ENCODE measurements at places on chromosomes 6 and 20. TPM values are rescaled to one million over a fixed set of nuclear protein-coding genes. Genes with fewer than 3 reads are reported as not detected.

DNA sequence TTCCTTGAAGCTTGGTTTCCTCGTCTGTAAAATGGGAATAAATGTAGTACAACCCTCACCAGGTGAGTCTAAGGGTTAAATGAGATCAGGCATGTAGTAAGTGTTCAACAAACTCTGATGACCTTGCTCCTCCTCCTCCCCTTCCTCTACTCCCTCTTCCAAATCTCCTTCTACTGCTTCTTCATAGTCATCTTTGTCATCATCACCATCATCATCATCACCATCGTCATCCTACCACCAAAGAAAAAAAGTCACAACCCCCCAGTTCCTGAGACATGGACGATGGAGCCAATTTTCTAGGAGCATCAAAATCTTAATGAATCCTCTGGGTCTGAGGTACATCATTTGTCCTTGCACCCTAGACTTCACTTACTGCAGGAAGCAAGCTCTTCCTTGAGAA is 240.0 kb downstream of the ANKRD60 start:
- H3K4me1 ChIP-seq = no peaks in the 10 kb centered on the region
- no peak overlapping the region for H3K27ac ChIP-seq
- no peaks in the 10 kb centered on the region for H3K27me3 ChIP-seq
- H3K36me3 ChIP-seq = no peaks in the 10 kb centered on the region

- no peaks in the 10 kb centered on the region for H3K4me1 ChIP-seq
- H3K4me3 ChIP-seq = no peak overlapping the region
- no peak for DNase-seq
- no peak overlapping the region for H3K27ac ChIP-seq
Observed at GRCh38 chr20:62441987-62442539, 14.7 kb upstream of the RBBP8NL start.

DNA sequence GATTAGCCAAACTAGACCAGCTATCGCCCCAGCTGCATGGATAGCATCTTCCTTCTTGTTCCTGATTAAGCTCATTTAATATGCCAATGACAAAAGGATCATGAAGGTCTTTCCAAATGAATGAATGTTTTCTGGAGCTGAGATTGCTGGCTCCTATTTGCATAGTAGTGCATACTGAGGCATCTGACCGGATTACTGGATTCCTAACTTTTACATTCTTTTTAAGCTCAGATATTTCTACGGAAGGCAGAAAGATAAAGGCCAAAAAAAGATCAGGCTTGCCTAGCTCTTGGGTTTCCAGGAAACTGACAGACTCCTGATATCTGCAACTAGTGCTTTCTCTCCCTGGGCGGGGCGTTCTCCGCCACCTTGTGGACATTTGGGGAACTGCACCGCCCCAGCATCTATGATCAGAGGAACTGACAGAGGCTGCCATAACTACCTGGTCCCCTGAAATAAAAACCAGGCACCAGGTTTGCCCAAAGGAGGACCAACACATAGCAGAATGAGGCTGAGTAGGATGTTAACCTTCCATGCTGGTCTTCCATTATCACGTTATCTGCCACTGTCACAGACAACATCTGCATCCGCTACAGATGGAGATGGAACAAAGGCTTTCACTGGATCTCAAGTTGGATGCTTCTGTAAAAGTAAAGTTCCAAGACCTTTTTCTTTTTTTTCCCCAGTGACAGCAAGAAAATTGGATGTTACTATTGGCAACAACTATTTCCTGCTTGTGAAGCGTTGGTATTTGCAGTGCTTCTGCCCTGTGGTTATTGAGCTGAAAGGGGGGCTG is 33.2 kb downstream of the NT5E start:
- peak overlapping the region; percentile 52 for H3K27ac ChIP-seq
- DNase-seq = peak; percentile 79
- H3K36me3 ChIP-seq = peaks cover 1% of the 10 kb centered on the region
- no peak overlapping the region for H3K4me3 ChIP-seq
- no peaks in the 10 kb centered on the region for H3K4me1 ChIP-seq

DNA sequence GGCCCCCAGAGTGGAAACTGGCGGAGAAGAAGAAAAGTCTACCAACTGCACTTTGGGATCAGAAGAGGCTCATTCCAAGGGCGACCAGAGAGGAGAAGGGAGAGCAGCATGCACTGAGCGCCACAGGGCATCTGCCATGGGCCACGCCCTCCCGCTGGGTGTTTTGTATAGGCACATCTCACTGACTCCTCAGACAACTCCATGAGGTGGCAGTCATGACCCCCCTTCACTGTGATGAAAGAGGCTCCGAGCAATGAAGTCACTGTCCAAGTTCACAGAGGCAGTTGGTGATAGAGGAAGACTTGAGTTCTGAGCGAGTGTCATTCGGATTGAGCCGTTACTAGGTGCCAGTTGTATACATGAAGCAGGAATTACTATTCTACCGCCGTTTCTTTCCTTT is 15.4 kb downstream of the BPIFB1 start:
- DNase-seq = no peak
- H3K4me1 ChIP-seq = no peaks in the 10 kb centered on the region
- no peaks in the 10 kb centered on the region for H3K36me3 ChIP-seq
- H3K4me3 ChIP-seq = no peak overlapping the region

- no peaks in the 10 kb centered on the region for H3K36me3 ChIP-seq
- DNase-seq = peak; percentile 79
- no peaks in the 10 kb centered on the region for H3K27me3 ChIP-seq
- H3K27ac ChIP-seq = no peak overlapping the region
- no peaks in the 10 kb centered on the region for H3K4me1 ChIP-seq
Observed at GRCh38 chr20:40563296-40563950, 125.6 kb downstream of the MAFB start.

Gene FAM209B
- total RNA-seq = not detected

Gene CFAP61
- 0.91 TPM for total RNA-seq

Gene DOK5
- total RNA-seq = 13.3 TPM

DNA sequence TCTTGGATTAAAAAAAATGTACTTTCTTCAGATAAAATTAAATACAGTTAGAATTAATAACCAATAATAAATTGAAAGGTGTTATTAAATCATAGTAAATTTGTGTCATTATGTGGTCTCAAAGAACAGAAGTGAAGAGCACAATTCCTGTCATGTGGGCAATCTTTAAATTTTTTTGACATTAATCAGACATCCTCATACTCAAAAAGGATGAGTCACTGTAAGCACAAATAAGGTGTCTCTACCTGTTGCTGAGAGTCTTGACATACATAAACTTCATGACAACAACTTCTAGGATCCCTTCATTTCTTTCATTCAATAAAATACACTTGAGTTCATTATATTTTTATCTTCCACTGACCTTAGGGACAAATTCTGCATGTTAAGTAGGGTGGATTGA is 76.1 kb downstream of the SLC22A3 start:
- no peaks in the 10 kb centered on the region for H3K27me3 ChIP-seq
- H3K4me1 ChIP-seq = peaks cover 7% of the 10 kb centered on the region
- H3K36me3 ChIP-seq = peaks cover 2% of the 10 kb centered on the region
- no peak for DNase-seq

GRCh38 chr6:3102875-3103274 is 15.6 kb upstream of the BPHL start:
- no peaks in the 10 kb centered on the region for H3K27me3 ChIP-seq
- no peak overlapping the region for H3K4me3 ChIP-seq
- H3K27ac ChIP-seq = no peak overlapping the region
- no peak for DNase-seq

Gene CDH26
- total RNA-seq = 2.8 TPM

GRCh38 chr6:139294090-139294489 is 2.3 kb upstream of the TXLNB start:
- H3K27ac ChIP-seq = no peak overlapping the region
- H3K4me1 ChIP-seq = no peaks in the 10 kb centered on the region
- no peaks in the 10 kb centered on the region for H3K36me3 ChIP-seq
- no peaks in the 10 kb centered on the region for H3K27me3 ChIP-seq
- DNase-seq = no peak

- no peaks in the 10 kb centered on the region for H3K36me3 ChIP-seq
- no peak within 1 kb of the TSS for H3K27ac ChIP-seq
- H3K27me3 ChIP-seq = no peaks in the 10 kb centered on the region
Observed at GRCh38 chr6:10414756-10415616, at the start of gene TFAP2A. TSS of gene TFAP2A (minus strand) at chr6:10415074. CDS start at chr6:10414991, 83 bp downstream.

- no peak overlapping the region for H3K27ac ChIP-seq
- H3K27me3 ChIP-seq = no peaks in the 10 kb centered on the region
- no peak for DNase-seq
- no peaks in the 10 kb centered on the region for H3K4me1 ChIP-seq
- no peaks in the 10 kb centered on the region for H3K36me3 ChIP-seq
Observed at GRCh38 chr6:93970684-93971083, 551.3 kb upstream of the EPHA7 start.

Gene DEFB132
- not detected for total RNA-seq

GRCh38 chr6:47788498-47788884 is 6.7 kb downstream of the OPN5 start:
- no peaks in the 10 kb centered on the region for H3K4me1 ChIP-seq
- H3K27me3 ChIP-seq = no peaks in the 10 kb centered on the region
- H3K4me3 ChIP-seq = no peak overlapping the region
- no peak for DNase-seq

GRCh38 chr20:7667194-7667593 is 273.1 kb downstream of the HAO1 start:
- H3K27ac ChIP-seq = no peak overlapping the region
- H3K27me3 ChIP-seq = no peaks in the 10 kb centered on the region
- H3K36me3 ChIP-seq = no peaks in the 10 kb centered on the region
- no peaks in the 10 kb centered on the region for H3K4me1 ChIP-seq
- H3K4me3 ChIP-seq = no peak overlapping the region

- peaks cover 5% of the 10 kb centered on the region for H3K4me1 ChIP-seq
- no peak overlapping the region for H3K4me3 ChIP-seq
- H3K36me3 ChIP-seq = no peaks in the 10 kb centered on the region
- no peaks in the 10 kb centered on the region for H3K27me3 ChIP-seq
- DNase-seq = no peak
Observed at GRCh38 chr6:151761851-151762250, 45.6 kb upstream of the ESR1 start.

DNA sequence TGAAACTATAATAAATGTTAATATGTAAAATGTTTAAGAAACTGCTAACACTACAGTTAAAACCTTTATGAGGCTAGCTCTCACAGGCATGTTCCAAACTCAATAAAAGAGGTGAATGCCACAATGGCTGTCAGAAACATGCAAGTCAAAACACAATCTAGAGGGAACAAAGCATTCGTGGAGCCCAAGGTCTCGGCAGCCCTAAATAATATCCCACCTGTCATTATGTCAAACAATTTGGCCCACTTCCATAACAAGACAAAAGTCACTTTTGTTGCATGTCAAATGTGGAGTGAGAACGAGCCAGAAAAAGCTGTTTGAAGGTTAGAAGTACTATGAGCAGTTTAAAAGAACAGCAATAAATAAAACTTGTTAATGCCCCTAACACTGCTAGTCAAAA is 181.9 kb downstream of the GMDS start:
- H3K36me3 ChIP-seq = no peaks in the 10 kb centered on the region
- DNase-seq = no peak
- no peak overlapping the region for H3K4me3 ChIP-seq
- no peaks in the 10 kb centered on the region for H3K27me3 ChIP-seq
- no peak overlapping the region for H3K27ac ChIP-seq
- no peaks in the 10 kb centered on the region for H3K4me1 ChIP-seq
